ENCODE measurements at places on chromosomes 3 and 15.

DNA sequence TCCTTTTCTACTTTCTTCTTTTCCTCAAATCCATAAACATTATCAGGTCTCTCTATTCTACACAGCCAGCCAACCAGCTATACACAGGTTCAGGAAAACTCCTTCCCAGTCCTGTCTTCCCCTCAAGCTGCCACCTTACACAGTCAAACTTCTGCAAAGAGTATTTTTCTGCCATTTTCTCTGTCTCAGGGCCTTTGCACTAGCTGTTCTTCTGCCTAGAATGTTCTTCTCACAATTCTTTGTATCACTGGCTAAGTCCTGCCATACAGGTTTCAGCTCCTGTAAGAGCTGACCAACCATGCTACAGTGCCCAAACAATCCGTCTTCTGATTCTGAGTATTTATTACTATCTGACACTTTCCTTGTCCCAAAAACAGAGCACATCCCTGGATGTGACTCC, 278.3 kb upstream of the ICE2 start:
- DNase-seq: no peak

DNA sequence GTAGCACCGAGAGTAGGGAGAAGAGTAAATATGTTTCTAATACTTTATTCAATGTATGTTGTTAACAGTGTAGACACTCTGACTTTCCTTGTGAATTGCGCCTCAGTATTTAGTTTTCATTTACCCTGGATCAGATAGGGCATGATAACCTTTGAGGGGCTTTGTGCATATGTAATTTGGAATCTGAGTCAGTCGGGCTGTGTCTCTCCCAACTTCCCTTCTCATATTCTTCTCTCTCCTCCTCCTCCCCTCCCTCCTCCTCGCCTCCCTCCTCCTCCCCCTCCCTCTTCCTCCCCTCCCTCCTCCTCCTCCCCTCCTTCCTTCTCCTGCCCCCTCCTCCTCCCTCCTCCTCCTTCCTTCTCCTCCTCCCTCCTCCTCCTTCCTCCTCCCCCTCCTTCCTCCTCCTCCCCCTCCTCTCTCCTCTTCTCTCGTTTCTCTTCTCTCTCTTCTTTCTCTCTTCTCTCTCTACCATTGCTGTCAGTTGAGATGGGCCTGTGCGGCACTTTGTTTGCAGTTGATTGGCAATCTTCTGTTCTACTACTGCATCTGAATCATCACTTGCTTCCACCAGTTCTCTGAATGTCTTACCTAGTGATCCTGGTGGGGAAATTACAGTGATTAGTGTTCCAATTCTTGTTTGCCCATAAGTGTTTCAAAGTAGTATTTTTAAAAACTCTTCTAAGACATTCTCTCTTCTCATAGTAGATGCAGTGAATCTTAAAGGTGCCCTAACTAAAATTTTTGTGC, 162.3 kb downstream of the PGPEP1L start:
- DNase-seq: no peak

GRCh38 chr3:54631516-54632325, 296.1 kb downstream of the LRTM1 start:
- no peak for DNase-seq

- no peak for DNase-seq
These were observed 1271.6 kb downstream of the NSUN3 start for GRCh38 chr3:95334461-95334860.

- no peak for DNase-seq
These were observed 8.3 kb downstream of the BDH1 start for GRCh38 chr3:197547306-197548011.

DNA sequence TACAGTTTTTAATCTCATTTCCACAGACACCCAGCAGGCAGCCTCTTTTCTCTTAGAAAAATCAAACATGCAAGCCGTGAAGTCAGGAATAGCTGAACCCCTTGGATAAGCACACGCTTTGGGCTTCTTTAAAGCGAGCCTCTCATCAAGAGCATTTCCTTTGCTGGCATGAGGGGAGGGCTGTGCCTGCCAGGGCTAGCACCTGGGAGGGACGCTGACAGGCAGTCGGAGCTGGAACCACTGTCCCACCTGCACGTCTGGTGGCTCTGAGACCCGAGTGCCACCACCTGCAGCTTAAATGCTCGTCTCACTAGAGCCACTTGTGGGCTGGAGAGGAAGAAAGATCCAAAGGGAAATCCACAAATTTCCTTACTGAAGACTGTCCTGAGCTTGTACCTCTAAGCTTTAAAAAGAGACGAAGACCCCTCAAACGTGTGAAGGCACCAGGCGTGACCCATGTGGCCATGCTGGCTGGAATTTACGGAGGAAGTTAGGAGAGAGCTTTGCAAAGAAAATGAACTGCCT, 9.4 kb downstream of the MAP6D1 start:
- no peak for DNase-seq

DNA sequence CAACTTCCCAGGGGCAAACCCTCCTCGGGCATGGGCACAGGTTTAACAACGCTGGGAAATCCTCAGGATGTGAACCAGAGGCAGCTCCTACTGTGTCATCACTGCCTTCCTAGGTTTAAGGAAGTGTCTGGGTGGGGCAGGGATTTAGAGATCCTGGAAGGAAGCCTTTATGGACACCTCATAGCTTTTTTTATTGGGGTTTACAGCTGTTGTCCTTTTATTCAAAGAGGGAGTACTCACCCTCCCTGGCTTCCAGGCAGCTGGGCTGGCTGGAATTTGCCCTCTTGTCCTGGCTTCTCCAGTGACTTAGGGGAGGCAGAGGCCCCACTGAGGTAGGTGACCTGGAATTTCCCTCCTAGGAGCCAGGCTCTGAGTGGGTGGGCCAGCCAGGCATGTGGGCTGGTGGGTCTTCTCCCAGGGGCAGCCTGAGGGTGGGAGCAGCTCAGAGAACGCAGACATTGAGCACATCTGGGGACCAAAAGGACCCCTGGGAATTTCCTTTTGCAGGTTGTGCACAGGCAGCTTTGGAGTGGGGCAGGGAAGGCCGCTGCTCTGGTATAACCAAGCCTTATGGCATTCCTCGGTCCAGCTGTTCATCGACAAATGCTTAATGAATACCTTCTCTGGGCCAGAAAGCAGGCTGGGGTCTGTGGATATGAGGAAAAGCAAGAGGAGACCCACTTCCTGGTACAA, 13.5 kb upstream of the FAM3D start:
- DNase-seq: no peak

- DNase-seq: no peak
These were observed 9.8 kb downstream of the KLHL6 start for GRCh38 chr3:183545708-183546107.

Measured in HCT116 (cell line).